ENCODE measurements at places on chromosomes 5 and 9.

DNA sequence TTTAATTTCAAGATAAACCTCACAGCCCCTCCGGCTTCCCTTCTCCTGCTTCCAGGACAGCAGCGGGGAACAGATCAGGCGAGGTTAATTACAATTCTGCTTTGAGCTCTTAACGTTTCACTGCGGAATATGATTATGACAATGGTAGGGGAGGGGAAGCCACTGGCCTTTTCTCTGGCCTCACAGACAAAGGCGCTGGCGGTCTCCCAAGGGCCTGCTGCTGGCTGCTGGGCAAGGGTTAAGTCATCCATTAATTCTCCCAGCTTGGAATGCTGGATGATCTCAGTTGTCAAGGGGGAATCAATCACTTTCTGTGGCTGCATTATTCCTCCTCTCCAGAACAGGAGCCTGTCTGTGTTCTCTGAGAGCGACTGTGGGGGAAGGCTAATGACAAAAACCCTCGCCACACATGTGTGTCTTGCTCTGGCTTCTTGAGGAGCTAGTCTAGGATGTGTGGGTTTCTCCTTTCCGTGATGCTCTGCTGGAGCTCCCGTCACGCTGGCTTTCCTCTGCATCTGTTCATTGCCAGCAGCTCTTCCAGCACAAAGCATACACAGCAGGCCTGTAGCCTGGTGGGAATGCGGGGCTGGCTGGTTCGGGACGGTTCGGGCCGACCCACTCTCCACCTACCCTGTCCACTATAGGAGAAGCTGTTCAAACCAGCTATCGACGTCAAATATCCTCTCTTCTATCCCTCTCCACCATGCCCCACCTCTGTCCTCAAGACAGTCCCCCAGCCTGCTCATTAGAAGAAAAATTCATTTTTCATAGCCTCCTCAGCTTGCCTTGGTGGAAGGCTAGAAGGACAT lies 82.8 kb downstream of the DCP2 start:
- no peak for DNase-seq

GRCh38 chr5:42621662-42622061 lies 135.0 kb upstream of the CCDC152 start:
- no peak for DNase-seq

DNA sequence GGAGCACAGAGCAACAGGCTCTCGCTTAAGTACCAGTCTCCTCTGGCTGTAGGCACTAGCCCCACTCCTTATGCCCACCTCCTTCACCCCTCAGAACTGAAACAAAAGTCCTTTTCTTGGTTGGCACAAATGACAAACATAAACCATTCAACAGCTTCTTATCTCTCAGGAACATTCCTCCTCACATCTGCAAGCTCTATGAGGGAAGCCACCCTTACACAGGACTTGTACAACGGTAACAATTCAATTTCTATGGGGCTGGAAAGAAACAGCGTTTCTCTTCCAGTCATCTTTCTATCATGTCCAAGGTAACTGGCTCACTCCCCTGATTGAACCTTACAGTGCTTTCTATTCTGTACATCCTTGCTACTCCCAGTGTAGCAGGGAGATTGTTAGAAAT lies 74.1 kb downstream of the CSF2 start:
- DNase-seq: no peak

GRCh38 chr5:171911152-171911551 lies 95.3 kb downstream of the FBXW11 start:
- DNase-seq: no peak

- DNase-seq: no peak
Observed at GRCh38 chr5:170145462-170145861, 39.8 kb downstream of the FOXI1 start.
